ENCODE measurements at places on chromosomes 4 and X. TPM values are rescaled to one million over a fixed set of nuclear protein-coding genes. Genes with fewer than 3 reads are reported as not detected.

GRCh38 chr4:1130316-1131186 is 17.2 kb upstream of the RNF212 start:
- H3K4me1 ChIP-seq, result peaks cover 17% of the 10 kb centered on the region
- H3K4me3 ChIP-seq, result no peak overlapping the region
- peak; percentile 77 for DNase-seq
- peaks cover 30% of the 10 kb centered on the region for H3K27me3 ChIP-seq
- no peaks in the 10 kb centered on the region for H3K36me3 ChIP-seq

DNA sequence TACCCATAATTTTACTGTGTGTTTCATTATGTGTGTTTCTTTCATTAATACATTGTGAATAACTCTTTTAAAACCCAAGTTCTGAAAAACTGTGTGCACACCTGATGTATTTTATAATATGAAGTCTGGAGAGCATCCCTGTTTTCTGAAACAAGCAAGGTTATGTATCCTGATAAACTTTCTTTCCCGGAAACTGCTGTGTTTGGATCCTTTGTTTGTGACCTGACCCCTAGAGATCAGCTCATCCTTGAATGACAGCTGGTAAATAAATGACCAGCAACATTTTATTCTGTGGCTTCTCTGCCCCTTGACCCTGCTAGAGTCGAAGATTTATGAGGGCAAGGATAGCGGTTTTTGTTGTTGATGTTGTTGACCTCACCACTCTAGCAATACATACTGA is 535.6 kb upstream of the ZFP42 start:
- no peak overlapping the region for H3K27ac ChIP-seq
- H3K4me1 ChIP-seq, result no peaks in the 10 kb centered on the region
- no peaks in the 10 kb centered on the region for H3K36me3 ChIP-seq
- no peak overlapping the region for H3K4me3 ChIP-seq
- no peaks in the 10 kb centered on the region for H3K27me3 ChIP-seq
- DNase-seq, result no peak

- H3K27ac ChIP-seq, result no peak overlapping the region
- H3K36me3 ChIP-seq, result no peaks in the 10 kb centered on the region
- no peak overlapping the region for H3K4me3 ChIP-seq
- DNase-seq, result no peak
Measured at GRCh38 chr4:76059750-76060149, 14.8 kb upstream of the ART3 start.

GRCh38 chrX:40103565-40104323 is 6.0 kb upstream of the BCOR start:
- no peaks in the 10 kb centered on the region for H3K27me3 ChIP-seq
- H3K4me1 ChIP-seq, result peaks cover 32% of the 10 kb centered on the region
- no peak overlapping the region for H3K27ac ChIP-seq
- H3K36me3 ChIP-seq, result no peaks in the 10 kb centered on the region

The AMER1 gene
- 0.08 TPM for polyA plus RNA-seq
